ENCODE measurements at places on chromosomes 16 and 17.

GRCh38 chr16:48687421-48688038 is 77.5 kb upstream of the N4BP1 start:
- no peak for DNase-seq

DNA sequence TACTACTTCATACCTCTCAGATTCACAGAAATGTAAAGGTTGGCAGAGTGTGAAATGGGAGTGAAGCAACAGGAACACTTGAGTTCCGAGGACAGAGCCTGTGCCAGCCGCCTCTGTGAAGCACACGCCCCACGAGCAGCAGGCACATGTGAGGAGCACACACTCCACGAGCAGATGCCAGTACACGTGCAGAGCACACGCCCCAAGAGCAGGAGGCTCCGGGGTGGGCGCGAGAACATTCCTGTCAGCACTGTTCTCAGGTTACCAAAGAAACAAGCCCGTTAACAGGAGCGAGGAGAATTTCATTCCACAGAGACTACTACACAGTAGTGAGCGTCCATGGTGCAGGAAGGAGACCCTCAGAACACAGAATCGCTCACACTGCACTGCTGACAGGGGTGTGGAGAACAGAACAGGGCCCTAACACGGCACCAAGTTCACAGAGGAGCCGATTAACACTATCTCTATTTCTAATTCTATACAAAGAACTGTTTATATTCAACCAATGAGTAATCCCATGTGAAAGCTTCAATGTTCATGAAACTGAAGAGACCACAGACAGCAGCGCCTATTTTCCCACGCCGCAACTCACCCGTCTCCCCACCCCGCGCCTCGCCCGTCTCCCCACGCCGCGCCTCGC is 40.1 kb downstream of the KLHDC4 start:
- no peak for DNase-seq

DNA sequence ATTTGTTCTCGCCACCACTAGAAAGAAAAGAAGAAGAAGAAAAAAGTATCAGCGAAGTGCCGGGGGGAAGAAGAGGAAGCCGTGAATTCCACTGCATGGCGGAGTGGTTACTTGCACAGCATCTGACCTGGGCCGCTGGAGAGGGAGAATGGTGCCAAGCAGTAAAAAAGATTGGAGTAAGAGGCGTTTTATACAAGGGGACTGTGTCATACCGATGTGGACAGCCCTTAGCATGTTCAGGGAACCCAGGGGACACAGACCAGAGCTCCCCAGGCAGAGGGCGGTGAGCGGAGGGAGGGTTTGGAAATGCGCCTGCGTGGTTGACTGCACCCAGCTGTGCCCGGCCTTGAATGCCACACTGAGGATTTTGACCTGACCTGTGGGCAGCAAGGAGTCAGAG is 52.8 kb downstream of the PLXDC1 start:
- no peak for DNase-seq

GRCh38 chr17:78175643-78175981 is 7.2 kb downstream of the SYNGR2 start:
- no peak for DNase-seq

GRCh38 chr17:72120642-72121163 is at the start of gene SOX9:
Gene SOX9, plus strand, starts transcription at chr17:72121020. Its CDS starts 372 bp downstream, at chr17:72121392.
- peak; percentile 94 for DNase-seq

- DNase-seq = no peak
Observed at GRCh38 chr16:30951750-30952149, 2.9 kb downstream of the ORAI3 start.

GRCh38 chr16:79089735-79090284 is 510.7 kb downstream of the MAF start:
- DNase-seq = no peak

DNA sequence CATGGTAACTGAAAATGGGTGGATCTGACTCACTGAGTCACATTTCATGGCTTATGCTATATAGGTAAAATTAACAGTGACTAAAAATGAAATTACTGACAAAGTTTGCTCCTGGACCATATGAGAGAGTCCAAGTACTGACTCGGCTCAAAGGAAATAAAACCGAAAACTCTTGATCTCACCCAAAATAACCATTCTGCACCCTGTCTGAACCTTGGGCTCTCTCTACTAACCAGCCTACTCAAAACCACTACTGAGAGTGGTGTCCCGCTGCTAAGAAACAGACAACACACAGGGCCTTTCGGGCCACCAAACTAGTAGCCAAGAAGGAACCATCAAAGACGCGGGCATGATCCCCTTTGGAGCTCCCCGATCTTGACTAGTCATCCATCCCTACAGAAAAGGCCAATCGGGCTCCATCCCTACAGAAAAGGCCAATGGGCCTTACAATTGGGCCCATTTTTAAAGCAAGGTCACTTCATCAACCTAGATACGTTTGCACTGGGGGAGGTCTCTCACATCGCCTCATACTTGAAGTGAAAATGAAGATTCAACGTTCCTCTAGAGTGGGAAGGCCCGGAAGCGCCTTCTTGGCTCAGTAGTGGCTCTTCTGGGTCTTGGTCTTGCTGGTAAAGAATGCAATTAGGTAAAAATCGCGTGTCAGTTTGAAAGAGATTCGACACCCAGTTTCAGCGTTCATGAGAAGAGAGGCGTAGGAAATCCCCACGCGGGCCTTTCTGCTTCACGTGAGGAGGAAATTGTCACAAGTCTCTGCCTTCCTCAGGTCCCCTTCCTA is 720 bp upstream of the ZPBP2 start:
- no peak for DNase-seq

DNA sequence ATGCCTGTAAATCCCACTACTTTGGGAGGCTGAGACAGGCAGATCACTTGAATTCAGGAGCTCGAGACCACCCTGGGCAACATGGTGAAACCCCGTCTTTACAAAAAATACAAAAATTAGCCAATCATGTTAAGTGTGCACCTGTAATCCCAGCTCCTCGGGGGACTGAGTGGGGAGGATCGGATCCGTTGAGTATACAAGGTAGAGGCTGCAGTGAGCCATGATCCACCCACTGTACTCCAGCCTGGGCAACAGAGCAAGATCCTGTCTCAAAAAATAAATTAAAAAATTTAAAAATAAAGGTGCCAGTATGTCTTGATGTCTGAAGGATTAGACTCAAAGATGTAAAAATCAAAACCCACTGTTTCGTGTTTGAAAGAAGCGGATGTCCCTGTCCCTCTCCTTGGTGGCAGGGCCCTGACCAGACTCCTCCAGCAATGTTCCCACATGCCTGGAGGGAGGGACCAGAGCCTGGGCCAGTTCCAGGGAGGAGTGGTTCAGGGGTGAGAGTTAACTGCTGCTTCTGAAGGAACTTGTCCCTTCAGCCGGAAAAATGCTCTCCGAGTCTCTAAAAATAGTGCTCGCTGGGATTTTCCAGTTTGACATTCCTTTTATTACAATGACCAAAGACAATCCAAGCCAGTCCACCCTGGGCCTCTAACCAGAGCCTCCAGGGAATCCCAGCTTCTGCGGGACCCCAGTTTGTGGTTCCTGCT is 9.4 kb upstream of the CMTM4 start:
- no peak for DNase-seq

- no peak for DNase-seq
Observed at GRCh38 chr17:28623696-28624095, 9.7 kb upstream of the RSKR start.

Data from anterior cingulate cortex (tissue), 58 donors.